Urinary bladder (tissue), 4 donors: ENCODE measurements at places on chromosomes 13 and 19. TPM values are rescaled to one million over a fixed set of nuclear protein-coding genes. Genes with fewer than 3 reads are reported as not detected.

DNA sequence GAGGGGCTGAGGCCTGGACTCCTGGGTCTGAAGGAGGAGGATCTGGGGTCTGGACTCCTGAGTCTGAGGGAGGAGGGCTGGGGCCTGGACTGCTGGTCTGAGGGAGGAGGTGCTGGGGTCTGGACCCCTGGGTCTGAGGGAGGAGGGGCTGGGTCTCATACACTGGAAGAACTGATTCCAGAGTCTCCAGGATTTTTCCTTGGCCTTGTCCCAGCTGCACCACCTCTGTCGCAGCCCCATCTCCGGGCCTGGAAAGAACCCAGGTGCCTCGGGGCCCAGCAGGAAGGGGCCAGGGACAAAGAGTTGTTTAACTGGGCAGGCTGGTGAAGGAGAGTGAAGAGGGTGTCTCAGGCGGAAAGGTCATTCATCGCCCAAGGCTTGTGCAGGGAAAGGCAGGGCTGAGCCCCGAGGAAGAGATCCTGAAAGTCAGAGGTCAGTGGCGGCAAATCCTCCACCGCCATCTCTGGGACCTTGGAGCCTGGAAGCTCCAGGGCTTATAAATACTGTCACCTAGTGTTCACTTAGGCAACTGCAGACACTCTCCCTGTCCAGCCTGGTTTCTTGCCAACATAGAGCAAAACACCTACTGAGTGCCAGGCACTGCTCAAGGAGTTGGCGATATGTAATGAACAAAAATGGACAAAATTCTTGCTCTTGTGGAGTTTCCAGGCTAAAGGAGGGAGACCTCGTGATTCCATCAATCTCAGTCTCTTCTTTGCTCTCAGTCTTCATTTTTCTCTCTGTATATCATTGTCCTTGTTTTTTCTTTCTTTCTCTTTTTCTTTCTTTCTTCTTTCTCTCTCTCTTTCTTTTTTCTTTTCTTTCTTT lies 4.4 kb upstream of the KCNN4 start:
- no peak for DNase-seq

- no peak for DNase-seq
Measured at GRCh38 chr19:46295401-46296201, 1.2 kb upstream of the HIF3A start.

DNA sequence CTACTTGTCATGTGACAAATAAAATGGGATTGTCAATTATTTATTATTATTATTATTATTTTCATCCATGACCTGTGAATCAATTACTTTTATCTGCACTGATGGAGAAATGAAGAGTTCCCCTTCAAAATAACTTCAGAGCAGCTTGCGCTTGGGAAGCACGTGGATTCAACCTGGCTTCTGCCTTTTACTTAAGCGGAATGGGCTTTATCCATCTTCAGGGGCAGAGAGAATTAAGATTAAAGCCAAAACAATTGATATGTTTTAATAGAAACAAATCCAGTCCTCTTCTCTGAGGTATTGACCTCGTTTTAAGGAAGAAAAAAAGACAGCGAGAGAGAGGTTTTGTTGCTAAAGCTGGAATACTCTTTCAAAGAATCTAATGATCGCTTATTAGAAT lies 876 bp downstream of the SACS start:
- DNase-seq, result no peak

DNA sequence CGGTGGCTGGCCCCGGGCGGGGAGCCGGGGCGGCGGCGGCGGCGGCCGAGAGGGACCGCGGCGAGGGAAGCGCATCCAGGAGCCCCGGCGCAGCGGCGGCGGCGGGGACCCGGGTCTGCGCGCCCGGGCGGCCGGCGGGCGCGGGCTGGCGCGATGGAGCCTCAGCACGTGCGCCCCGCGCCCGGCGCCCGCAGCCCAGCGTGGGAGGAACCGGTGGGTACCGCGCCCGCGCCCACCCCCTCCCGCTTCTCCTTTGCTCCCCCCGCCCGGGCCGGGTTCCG lies 7.8 kb upstream of the DGKH start:
- no peak for DNase-seq

DNA sequence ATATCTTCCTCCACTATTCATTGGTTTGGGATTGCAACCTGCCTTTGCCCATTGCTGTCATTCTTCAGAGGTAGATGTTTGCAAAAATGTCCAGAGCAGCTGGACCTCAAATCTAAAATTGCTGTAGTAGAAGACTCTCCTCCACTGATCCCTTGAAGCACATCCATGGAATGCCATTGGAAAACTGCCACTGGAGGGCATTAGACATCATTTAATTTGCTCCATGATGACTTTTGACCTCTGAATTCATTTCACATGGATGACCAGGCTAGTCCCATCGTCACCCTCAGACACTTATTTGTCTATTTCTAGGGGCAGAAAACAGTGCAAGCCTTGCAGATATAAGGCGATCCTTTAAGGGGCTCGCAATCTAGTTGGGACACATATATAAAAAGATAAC lies 33.9 kb upstream of the FLT1 start:
- DNase-seq, result no peak

- no peak for DNase-seq
Measured at GRCh38 chr13:73334445-73334844, 275.6 kb downstream of the KLF5 start.

GRCh38 chr13:76331943-76332712 lies 554.1 kb downstream of the KCTD12 start:
- DNase-seq, result no peak

DNA sequence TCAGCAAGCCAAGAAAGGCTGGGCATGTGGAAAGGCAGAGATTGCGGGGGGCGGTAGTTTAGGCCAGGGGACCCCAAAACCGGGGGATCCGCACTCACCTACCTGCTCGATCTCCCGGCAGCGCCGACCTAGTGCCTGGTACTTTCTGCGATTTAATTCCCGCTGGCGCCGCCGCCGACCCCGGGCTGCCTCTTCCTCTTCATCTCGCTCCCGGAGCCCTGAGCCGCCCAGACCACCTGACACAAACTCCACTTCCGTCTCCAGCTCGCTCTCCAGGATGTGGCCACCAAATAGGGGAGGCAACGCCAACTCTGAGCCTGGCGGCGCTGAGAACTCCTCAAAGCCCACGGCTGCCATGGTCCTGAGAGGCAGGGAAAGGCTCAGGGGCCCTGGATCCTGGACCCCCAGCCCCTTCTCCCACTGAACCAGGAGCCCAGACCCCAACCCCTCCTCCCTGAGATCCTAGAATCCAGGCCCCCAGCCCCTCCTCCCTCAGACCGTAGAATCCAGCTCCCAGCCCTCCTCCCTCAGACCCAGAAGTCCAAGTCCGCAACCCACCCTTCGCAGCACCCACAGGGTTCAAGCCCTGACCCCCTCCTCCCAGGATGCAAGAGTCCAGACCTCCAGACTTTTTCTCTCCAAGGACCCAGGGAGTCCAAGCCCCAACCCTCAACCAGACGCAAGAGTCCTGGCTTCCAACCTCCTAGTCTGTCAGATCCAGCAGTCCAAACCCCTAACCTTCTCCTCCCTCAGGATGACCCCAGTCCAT lies 933 bp downstream of the TFPT start:
- no peak for DNase-seq

- no peak for DNase-seq
Measured at GRCh38 chr13:60148918-60149317, 14.8 kb downstream of the DIAPH3 start.

DNA sequence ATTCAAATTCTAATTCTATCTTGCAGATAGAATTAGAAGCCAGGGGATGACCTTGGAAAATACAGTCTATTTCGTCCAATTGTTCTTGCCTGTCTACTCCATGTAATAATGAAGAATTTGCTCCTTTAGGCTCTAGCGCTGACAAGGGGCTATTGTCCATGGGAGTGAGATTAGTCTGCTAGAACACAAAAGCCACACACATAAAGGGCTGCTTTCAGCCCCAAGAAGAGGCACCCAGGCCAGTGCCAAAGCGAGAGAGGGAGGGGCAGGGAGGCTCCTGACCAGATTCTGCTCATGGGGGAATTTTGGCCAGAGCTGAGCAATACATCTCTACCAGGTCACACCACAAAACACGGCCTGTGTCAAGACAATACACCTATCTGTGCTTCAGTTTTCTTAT lies 1306.9 kb downstream of the UQCRFS1 start:
- no peak for DNase-seq

DNA sequence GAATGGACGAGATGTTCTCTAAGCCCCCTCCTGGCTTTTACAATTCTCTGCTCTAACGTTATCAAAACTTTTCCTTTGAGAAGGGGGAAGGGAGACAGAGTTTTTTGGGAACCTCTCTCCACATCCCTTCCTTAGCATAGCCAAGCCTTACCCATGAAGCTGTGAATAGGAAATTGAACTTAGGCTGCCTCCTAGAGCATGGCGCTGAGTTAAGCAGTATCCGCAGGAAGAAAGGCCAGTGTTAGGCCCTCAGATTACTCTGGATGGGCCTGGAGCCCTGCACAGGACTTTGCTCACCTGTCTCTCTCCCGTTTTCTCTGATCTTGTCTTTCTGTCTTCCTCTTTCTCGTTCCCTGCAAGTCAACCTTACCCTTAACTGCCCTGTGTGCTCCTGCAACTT lies 39.6 kb downstream of the CYP2B6 start:
- no peak for DNase-seq

The CGB8 gene
- total RNA-seq, result not detected

The PRODH2 gene
- total RNA-seq, result not detected

The ATXN8OS gene
- total RNA-seq, result not detected

The ATP1A3 gene
- total RNA-seq, result 0.37 TPM
